ENCODE measurements at places on chromosomes 6 and 20. TPM values are rescaled to one million over a fixed set of nuclear protein-coding genes. Genes with fewer than 3 reads are reported as not detected.

Gene GSTA4
- total RNA-seq, result 39.0 TPM

Gene SOBP
- total RNA-seq, result 5.2 TPM

Gene TMEM200A
- total RNA-seq, result 2.8 TPM

Gene LTV1
- 12.1 TPM for total RNA-seq

Gene TCF19
- 7.0 TPM for total RNA-seq

Gene SPEF1
- not detected for total RNA-seq

Gene SLC17A1
- total RNA-seq, result not detected

Gene CFB
- 103 TPM for total RNA-seq

Gene HSPA12B
- total RNA-seq, result 1.1 TPM

Gene LATS1
- total RNA-seq, result 19.6 TPM

Gene DPPA5
- not detected for total RNA-seq
